ENCODE measurements at places on chromosomes 12 and 14.

DNA sequence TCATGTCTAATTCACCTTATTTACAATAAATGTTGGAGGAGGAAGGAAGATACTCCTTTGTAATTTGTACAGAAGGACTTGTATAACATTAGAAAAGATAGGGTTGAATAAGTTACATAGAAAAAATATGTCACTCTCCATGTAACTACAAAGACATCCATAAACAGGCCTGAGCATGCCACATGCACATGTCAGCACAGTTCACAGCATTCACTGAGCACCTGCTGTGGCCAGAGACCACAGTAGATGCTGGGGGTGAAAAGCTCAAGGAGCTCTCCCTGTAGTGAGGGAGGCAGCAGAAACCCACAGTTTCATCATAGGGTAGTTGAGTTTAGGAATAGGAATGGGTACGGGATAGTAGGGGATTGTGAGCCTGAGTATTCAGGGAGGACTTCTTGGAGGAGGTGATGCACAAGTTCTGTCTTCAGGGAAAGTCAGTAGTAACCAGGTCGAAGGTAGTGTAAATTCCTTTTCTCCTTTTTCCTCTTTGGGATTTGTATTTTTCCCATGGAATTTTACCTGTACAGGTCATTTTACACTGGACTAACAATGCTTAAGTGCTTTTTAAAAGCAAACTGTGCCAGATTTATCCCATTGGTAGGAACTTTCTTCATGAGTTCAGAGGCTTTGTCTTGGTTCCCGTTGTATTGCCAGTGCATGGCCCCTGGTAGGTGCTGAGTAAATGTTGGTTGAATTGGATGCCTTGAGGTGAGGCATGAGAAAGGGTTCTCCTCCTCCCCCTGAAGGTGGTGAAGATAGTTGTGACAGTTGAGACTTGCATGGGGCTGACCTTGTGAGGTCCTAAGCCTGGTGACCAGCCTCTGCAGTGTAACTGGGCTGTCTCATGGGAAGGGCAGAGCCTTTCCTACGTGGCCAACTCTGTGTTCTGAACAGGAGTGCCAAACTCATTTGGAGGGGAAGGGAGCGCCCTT, 20.2 kb downstream of the PRKCH start:
- no peak for DNase-seq

DNA sequence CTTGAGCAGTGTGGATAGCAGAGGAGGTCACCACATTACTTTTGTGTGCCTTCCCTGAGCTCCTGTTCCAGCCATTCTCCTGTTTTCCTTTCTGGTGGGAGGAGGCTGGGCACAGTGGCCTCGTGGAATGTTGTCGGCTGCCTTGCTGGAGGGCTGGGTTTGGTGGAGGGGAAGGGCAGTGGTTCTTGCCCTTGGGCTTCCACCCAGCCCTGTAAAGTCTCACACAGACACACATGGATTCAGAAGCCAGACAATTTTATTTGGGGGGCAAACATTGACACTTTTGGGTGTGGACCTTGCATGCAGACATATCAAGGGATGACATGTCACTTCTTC, 866 bp downstream of the NPFF start:
- DNase-seq: no peak

GRCh38 chr12:168763-169525, 45.0 kb downstream of the SLC6A12 start:
- no peak for DNase-seq

DNA sequence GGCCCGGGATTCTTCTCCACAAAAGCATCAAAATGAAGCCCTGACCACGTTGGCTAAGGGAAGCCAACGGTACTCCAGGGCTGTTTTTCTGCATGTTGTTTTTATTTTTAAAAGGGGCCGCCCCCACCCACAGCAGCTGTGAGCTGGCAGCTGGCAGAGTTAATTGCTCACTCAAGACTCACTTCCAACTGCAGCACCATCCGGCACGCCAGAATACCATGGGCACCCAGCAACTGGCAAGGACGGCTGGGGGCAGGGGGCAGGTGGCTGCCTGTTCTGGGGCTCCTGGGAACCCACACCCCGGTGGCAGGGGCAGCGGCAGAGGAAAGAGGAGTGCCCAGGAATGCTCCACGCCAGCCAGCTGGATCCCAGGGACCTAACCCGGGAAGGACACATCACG, 44.3 kb downstream of the NCOR2 start:
- no peak for DNase-seq

DNA sequence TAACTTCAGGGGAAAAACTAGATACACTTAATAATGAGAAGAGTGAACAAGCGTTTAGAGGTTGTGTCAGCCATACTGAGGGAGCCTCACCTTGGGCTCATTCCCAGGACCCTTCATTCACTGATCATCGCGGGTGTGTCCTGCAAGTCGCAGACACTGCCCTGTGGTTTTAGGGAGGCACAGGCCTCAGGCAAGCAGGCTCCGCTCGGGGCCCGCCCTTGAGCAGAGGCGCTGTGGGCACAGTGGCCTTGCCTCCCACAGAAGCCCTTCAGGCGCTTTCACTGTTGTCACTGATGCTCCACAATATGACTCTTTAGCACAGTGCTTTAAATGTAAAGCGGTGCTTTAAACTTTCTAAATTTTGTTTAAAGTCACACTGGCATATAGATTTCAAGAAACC, 67.4 kb downstream of the DDX51 start:
- DNase-seq: no peak

GRCh38 chr12:79250960-79251755, 386.6 kb downstream of the SYT1 start:
- DNase-seq: no peak

DNA sequence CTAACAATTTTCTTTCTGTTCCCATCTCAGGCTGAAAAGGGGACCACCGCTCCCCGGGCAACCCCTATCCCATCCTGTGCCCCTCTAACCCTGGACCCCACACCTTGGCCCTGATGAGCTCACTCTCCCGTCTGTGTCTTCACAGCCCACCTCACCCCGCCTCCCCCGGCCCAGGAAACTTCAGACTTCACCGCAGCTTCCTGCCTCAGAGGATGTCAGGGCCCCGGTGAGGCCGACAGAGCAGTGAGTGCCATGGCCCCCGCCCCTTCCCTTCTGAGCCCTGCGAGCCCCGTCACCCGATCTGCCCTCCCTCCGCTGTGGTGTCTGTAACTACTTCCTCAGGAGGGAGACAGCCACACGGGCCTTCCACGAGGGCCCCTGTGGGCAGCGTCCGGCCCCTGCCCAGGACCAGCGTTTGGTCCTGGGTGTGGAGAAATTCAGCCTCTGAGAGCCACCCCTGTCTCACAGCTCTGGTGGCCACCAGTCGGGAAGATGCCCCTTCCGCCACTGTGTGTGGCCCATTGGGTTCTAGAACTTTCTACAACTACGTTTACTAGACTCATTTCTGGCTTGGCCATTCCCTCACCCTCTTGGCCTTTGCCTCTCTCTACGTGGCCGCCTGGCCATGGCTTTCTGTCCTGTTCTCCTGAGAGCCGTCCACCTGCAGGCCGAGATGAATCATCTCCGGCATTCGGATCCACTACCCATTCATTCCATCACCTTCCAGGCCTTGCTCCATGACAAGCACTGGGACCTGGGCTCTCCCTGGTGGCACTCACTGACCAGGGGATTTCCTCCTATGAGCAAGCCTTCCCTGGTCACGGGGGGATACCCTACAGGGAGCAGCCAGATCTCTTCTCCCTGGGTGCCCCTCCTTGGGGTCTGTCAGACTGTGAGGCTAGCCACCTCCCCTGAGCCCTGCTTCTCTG, 3.4 kb downstream of the RHOF start:
- peak; percentile 90 for DNase-seq
